ENCODE measurements at places on chromosomes 11 and 22.
A peak's percentile ranks its signal among the peaks of the same experiment; 100 is the strongest.

DNA sequence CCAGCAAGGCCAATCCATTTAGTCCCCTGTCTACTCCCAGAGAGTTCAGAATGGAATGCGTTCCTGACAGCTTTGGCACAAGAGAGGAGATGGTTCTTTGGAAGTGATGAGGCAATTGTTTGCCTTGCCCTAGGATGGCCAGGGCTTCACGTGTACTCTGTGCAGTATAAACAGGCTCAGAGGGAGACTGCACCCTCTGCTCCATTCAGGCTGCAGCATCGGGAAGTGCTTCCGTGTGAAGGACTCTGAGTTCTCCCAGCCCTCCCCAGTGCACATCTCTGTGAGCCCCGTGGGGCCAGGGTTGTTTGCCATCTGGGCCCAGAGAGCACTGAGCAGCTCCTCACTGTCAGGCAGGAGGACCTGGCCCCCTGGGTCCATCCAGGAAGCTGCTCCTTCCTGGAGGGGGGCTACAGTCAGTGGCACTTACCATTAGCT is 215.3 kb upstream of the TBCEL start:
- no peak for DNase-seq

DNA sequence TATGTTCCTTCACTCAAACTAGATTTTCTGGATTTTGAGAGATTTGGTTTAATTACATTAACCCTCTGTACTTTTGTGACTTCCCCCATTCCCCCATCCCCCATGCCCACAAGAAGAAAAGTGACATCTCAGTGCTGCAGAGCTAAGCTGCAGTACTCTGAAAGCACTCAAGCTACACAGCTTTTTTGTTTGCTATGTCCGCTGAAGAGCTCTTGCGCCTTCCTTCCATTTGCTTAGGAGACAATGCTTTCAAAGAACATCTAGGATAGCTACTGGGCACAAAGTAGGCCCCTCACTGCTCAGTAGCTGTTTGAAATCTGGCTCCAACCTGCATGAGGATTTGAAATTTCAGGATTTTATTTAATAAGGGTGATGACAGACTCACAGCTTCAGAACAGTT is 69.7 kb downstream of the SLC17A6 start:
- DNase-seq = no peak

GRCh38 chr22:34688825-34689224 is 377.1 kb upstream of the ISX start:
- DNase-seq = no peak

DNA sequence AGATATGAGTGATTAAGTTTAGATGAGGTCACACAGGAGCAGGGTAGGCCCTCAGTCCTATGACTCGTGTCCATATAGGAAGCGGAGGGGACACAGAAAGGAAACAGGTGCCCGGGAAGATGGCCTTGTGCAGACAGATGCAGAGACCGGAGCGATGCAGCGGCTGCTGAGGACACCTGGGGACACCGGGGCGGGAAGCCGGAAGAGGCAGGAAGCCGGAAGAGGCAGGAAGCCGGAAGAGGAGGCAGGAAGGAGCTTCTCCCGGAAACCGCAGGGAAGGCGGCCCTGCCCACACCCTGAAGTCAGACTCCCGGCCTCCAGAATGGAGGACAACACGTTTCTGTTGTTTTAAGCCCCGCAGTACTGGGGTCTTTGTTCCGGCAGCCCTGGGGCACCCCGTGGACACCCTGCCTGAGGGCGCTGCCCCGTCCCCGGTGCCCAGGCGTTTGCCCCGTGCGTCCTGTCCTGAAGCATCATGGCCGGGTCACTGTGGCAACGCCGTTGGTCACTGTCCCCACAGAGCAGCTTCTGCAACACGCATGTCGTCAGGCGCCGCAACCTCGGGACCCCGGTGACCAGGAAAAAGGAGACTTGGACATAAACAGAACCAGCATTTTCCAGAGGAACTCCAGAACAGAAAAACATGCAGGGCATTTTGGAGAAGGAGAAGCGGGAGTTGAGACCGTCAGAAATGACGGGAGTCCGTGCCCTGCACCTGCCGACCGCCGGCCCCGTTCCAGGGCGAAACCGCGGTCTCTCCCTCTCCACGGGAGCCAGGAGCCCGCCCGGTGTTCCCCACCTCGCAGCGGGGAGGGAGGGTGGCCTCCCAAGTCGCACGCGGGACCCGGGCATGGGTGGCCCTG is 103.4 kb downstream of the BRD1 start:
- DNase-seq = peak; percentile 23

DNA sequence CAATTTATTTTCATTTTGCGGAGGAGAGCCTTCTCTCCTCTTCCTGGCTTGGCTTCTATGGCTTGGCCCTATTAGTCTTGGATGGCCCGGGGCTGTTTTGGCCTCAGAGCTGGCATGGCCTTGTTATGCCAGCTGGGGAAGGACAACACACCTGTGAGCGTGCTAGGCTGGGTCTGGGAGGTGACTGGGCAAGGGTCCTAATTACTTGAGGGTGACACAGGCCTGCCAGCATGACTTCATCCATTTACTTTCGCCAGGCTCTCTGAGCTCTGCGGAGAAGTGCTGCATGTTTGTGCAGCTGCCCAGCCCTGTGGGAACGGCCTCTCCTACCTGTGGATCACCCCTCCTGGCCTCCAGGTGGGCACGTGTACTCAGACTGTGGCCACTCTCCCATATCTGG is 153.6 kb downstream of the SNX19 start:
- no peak for DNase-seq

GRCh38 chr11:45512471-45513148 is 152.8 kb downstream of the CHST1 start:
- DNase-seq = no peak

- no peak for DNase-seq
Observed at GRCh38 chr11:58003591-58003990, 20.1 kb upstream of the OR9Q1 start.

DNA sequence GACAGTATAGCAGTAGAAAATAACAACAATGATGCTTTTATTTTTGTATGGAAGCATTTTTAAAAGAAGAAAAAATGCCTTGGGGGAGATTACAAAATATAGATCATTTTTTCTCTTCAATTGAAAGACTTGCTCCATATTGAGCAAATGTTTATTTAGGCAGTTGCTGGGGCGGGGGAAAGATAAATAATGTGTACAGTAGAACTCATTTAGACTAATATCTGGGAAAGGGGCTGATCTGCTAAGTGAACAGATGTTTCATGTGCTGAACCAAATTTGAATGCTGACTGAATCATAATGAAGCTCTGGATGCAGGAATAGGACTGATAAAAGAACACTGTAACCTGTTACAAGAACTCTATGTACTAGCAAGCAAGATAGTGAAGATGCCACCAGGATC is 457.1 kb upstream of the TENM4 start:
- no peak for DNase-seq

DNA sequence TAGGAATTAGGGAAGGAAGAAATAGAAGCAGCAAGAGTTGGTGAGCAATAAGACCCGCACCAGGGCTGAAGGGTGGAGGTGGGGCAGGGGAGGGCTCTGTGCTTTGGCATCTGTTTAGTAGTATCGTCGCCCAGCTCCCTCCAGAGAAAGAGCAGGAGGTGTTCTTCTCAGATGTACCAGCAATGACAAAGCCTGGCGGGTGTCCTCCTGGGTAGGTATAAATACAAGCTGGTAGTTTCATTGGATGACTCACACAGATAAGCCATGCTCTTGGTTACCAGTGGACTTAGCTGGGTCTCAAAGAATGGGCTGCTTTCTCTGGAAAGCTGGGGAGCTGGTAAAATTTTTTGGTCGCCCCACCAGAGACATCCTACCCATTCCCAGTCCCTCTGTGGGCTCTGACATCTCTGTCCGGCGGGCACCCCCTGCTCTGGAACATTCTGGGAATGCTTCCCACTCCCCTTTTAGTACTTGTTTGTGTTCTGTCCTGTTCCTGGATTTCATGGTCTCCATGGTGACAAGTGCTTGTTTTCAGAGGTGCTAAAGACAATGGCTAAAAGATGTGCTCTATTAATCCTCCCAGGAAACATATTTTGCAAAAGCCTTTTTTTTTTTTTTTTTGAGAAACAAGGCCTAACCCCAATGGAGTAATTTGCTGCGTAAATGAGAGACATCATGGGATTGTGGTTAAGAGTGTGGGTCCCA is 15.4 kb upstream of the TUBA8 start:
- no peak for DNase-seq

DNA sequence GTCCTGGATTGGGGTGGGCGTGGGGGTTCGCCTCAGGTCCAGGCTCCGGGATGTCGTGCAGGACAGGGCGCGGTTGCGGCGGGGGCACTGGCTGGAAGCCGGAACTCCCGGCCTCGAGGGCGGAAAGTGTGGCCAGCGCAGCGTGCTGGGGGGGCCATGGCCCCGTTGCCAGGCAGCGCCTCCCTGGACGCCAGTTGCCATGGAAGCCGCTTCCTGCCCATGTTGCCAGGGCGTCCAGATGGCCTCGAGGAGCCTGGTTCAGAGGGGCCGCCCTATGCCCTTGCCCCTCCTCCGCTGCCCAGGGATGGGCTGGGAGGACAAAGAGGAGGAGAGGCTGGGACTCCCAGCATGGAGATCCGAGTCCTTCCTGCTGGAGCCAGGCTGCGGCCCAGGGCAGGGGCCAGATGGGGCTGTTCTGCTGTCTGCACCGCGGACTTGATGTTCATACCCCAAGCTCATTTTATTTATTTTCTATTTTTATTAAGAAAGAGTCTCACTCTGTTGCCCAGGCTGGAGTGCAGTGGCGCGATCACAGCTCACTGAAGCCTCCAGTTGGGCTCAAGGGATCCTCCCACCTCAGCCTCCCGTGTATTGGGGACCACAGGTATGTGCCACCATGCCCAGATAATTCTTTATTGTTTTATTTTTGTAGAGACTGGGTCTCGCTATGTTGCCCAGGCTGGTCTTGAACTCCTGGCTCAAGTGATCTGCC is 4.6 kb upstream of the CCDC188 start:
- no peak for DNase-seq

GRCh38 chr22:38317122-38317994 is at the start of gene CSNK1E:
Gene CSNK1E (minus strand): TSS chr22:38317433. CDS start chr22:38314157, 3,276 bp downstream.
- DNase-seq = peak; percentile 68

GRCh38 chr11:115302946-115303703 is 201.1 kb downstream of the CADM1 start:
- DNase-seq = no peak

DNA sequence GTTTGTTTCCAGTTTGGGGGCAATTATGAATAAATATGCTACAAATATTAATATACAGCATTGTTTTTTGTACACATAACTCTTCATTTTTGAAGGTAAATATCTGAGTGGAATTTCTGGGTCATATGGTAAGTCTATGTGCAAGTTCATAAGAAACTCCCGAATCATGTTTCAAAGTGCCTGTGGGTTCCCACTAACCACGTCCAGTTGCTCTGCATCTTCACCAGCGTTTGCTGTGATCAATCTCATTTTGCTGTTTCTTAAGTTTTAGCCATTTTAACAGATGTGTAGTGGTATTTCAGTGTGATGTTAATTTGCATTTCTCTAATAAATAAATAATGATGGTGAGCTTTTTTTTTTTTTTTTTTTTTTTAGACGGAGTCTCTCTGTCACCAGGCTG is 14.2 kb upstream of the CSRP3 start:
- no peak for DNase-seq

- DNase-seq = no peak
Observed at GRCh38 chr11:78991681-78992080, 417.0 kb upstream of the NARS2 start.

GRCh38 chr11:44702889-44703288 is 23.9 kb upstream of the TSPAN18 start:
- DNase-seq = no peak

DNA sequence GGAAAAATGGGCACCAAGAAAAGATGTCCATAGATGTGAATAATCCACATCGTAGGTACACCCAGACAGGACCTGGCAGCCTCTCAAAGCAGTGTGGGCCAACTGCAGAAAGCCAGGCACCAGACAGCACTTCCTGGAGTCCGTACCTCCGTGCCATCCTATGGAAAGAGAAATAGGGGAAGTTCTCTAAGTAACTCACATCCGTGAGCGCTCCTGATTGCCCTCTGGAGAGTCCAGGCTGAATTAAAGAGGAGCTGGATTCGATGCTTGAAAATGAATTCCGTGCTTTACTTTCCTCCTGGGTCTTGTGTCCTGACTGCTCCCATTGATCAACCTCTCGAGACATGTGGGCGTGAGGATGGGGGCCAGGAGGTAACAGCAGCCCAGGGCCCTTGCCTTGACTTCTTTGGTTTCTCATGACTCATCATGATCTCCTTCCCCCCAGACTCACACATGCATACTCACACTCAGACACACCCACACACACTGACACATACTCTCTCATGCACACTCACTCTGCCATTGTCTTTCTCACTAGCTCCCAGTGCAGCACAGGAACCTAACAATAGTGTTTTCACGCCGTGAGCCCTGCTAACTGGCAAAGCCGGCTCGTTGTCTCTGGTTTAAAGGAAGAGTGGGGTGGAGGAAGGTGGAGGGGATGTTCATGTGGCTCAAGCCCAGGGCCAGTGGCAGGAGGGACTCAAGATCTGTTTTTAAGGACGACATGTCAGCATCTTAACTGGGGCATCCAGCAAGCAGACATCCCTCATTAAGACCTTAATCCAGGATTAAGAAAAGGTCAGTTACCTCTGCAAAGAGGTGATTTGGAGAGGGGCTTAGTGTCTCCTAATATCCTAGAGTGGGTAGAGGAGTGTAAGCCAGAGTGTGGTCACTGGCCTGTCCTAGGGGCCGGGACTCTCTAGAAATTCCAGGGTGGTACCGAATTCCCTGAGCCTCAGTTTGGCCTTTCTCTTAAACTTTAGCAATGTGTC is 104.2 kb downstream of the SCN3B start:
- DNase-seq = no peak

DNA sequence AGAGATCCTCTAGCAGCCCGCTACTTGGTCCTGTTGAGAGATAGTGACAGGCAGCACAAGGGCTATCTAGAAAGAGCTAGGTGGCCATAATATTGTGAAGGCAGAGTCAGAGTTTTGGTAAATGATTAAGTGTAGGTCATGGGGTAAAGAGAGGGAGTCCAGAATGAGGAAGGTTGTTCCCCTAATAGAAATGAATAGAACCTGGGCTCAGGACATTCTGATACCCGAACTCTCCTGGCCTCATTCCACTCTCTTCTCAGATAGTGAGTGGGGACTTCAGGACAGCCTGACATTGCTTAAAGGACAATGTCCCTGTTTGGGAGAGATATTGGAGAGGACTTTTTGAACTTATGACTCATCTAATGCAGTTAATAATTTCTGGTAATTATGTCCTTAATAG is 20.6 kb downstream of the SLC5A1 start:
- DNase-seq = no peak

- no peak for DNase-seq
Observed at GRCh38 chr11:130780437-130780836, 135.8 kb downstream of the SNX19 start.

- peak; percentile 41 for DNase-seq
Observed at GRCh38 chr22:23856721-23857605, 712 bp upstream of the SLC2A11 start.

GRCh38 chr11:34595391-34595790 is 25.5 kb upstream of the EHF start:
- no peak for DNase-seq

GRCh38 chr11:9601037-9601875 is 27.8 kb downstream of the WEE1 start:
- peak; percentile 86 for DNase-seq

Data from stimulated activated naive CD8-positive, alpha-beta T cell treated with anti-CD3 and anti-CD28 coated beads, Interleukin-15, amount 100 ng/mL, for 72 hours (primary cell).